ENCODE measurements at places on chromosomes 16 and 17.

DNA sequence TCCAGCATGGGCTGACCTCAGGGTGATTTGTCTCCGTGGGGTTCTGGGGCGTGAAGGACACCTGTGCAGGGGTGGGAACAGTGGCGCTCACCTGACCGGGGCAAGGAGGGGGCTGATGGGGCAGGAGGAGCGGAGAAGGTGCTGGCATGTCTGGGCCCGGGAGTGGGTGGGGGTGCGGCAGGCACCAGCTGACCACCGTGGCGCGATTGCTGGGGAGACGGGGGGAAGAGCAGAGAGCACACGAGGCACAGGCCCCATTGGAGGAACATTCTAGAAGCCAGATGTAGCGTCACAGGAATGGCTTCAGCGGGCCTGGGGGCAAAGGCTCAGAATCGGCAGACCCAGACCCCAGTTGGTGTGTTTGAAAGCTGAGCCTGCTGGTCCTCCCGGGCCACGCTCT lies 12.1 kb downstream of the CACNA1H start:
- no peak for DNase-seq

DNA sequence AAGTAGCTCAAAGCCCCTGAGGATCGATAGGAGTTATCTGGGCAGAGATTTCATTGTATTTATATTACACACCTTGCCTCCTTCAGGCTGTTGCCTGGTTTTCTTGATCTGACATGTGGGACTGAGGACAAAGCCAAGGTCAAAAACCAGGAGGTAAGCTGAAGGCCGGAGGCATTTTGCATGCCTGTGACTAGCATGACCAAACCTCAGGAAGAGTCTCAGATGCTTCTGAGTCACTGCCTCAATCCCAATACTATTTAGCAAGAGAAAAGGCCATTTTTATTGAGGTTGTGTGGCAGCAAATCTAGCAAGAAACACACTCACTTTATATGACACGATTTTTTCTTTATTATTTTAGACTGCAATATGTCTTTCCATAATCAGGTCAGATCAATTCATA lies 968.1 kb downstream of the CDH11 start:
- DNase-seq, result no peak

DNA sequence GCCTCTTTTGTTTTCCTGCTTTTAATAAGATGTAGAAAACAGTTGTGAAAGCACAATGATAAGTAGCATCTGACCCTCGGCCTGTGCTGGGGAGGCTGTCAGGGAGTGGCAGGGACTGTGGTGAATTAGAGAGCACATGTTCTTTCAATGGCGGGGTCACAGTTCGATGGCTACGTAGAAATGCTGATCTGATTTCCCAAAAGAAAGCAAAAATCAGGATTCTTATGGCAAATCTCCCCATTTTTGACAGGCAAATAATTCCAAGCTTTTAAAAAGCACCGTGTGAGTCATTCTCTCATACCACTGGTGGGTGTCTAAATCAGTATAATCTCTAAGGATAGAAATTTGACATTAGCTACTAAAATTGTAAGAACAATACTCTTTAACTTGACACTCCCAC lies 4.2 kb upstream of the MAPK7 start:
- DNase-seq, result no peak

DNA sequence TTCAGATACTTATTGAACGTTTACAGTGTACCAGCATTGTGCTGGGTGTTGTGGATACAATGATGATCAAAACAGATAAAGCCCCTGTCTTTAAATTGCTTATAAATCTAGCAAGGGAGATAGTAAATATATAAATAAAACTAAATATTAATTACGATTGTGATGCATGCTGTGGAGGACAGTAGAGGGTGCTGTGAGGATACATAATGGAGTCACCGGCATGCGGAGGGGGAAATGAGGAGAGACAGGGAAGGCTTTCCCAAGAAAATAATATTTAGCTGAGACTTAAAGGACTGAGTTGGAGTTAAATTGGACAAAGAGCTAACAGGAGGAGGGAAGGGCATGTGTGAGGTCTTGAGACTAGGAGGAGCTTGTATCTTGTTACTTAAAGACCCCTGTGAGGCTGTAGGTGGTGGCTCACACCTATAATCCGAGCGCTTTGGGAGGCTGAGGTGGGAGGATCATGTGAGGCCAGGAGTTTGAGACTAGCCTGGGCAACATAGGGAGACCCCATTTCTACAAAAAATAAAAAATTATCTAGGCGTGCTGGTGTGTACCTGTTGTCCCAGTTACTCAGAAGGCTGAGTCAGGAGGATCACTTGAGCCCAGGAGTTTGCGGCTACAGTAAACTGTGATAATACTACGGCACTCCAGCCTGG lies 2.4 kb downstream of the DHRS7B start:
- DNase-seq, result no peak

DNA sequence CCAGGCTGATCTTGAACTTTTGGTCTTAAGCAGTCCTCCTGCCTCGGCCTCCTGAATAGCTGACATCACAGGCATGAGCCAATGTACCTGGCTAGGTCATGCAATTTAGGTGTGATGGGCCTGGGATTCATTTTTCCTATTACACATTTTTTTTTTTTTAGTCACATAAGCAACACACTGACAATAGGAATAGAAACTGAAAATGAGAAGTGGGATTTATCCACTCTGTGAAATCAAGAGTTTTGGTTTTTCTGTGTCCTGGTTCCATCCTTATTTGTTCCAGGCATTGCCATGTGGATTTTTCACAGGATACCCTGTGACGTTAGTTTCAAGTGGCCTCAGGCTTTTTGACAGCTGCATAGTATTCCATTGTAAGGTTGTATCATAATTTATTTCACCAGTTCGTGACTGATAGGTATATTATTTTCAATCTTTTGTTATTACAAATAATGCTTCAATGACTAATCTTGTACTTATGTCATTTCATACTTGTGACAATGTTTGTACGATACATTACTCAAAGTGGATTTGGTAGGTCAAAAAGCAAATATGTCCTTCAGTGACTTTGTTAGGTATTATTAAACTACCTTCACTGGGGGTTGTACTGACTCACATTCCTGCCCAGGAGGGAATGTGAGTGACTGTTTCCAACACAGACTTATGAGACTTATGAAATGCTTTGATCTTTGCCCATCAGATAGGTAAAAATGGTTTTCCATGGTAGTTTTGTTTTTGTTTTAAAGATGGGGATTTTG lies 10.6 kb downstream of the ADCY7 start:
- no peak for DNase-seq

DNA sequence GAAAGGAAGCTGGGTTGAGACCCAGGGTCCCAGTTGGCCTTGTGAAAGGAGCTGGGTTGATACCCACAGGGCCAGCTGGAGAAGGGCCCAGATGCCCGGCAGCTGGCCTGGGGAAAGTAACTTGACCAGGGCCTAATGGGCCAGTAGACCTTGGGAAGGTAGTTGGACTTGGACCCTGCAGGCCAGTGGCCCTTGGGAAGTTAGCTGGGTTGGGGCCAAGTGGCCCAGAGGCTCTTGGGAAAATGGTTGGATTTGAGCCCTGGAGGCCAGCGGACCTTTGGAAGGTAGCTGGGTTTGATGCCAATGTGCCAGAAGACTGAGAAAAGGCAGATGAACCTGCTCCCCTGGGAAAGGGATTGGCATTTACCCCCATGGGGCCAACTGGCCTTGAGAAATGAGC lies 13.4 kb downstream of the CHTF8 start:
- no peak for DNase-seq

Measured in stimulated activated CD4-positive, alpha-beta T cell treated with anti-CD3 and anti-CD28 coated beads, Interleukin-2, amount 100 ng/mL, for 24 hours (primary cell).